ENCODE measurements at places on chromosomes 3 and 15.

DNA sequence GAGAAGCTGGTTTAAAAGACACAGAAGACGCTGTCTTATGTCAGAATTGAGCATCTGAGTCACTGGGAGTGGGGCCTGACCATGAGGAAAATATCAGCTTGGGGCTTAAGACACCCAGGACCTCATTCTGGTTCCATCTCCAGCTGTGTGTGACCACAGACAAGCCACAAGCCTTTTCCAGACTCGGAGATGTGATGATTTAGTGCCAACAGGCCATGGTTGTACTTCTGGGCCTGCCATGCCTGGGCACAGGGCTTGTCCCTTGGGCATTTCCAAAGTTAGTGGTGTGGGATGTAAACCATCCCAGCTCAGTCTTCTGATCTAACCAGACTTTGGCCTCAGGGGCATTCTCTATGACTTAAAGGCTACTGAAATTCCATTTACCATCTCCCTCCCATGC, 269.8 kb downstream of the RYR3 start:
- no peak for DNase-seq

DNA sequence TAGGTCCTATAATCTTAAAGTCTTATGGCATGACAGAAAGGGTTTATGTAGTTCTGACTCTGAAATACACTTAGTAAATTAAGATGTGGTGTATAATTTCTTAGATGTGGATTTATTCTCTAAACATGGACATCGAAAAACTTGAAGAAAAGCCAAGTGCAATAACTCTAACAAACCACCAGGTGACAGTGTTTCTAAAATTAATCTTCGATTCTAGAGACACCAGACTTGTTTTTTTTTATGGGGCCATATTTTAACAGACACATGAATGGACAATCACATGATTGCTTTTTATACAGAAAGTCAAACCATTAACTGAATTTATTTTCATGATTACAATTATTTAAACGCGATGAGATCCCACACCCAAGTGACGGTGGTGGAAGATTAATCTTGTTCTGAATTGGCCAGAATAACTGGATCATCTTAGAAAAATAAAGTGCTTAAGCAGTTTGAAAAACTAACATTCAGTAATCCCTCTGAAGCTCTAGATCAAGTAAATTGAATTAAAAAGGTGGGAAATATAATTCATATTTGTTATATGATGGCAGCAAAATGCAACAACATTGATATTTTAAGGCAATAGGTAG, 305.1 kb downstream of the LSAMP start:
- no peak for DNase-seq

- no peak for DNase-seq
Observed at GRCh38 chr3:47643092-47643491, 64.4 kb upstream of the CSPG5 start.

- DNase-seq = no peak
Observed at GRCh38 chr3:111667621-111668239, 72.6 kb upstream of the ZBED2 start.

- no peak for DNase-seq
Observed at GRCh38 chr3:5297895-5298294, 110.4 kb downstream of the EDEM1 start.

Measured in stimulated activated CD8-positive, alpha-beta memory T cell treated with anti-CD3 and anti-CD28 coated beads, Interleukin-2, amount 100 ng/mL, for 1 hour (primary cell).